BJ (cell line): ENCODE measurements at places on chromosomes 3 and 15. TPM values are rescaled to one million over a fixed set of nuclear protein-coding genes. Genes with fewer than 3 reads are reported as not detected.

RTP1 gene
- not detected in 2 replicates for polyA plus RNA-seq

GOLGA6L10 gene
- polyA plus RNA-seq = 0.44 and 0.63 TPM in 2 replicates

SKOR1 gene
- 0.02 TPM in 1 of 2 replicates, not detected in the other for polyA plus RNA-seq

- no peak for DNase-seq
Observed at GRCh38 chr3:101950985-101951733, 101.8 kb downstream of the NFKBIZ start.

GRCh38 chr15:90624278-90624981 is 92.7 kb upstream of the BLM start:
- no peak for DNase-seq

DNA sequence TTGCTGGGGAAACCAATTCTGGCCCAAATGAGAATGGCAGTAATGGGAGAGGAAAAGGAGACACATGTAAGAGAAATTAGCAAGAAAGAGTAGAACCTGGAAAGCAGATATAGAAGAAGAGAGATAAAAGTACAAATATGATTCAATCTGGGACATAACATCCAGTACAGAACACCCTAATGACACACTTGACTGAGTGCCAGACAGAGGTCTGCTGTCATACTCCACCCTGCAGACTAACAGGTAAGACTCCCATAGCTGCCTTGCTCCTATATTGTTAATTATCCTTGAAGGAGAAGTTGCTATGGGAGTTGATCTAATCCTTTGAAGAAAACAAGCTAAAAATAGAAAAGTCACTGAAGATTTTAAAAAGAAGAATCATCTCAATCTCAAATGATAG is 21.1 kb downstream of the CCPG1 start:
- DNase-seq = no peak

GRCh38 chr3:126517291-126517951 is at the start of gene UROC1:
Gene UROC1 (minus strand): TSS chr3:126517773. CDS start chr3:126517719, 54 bp downstream.
- no peak for DNase-seq

DNA sequence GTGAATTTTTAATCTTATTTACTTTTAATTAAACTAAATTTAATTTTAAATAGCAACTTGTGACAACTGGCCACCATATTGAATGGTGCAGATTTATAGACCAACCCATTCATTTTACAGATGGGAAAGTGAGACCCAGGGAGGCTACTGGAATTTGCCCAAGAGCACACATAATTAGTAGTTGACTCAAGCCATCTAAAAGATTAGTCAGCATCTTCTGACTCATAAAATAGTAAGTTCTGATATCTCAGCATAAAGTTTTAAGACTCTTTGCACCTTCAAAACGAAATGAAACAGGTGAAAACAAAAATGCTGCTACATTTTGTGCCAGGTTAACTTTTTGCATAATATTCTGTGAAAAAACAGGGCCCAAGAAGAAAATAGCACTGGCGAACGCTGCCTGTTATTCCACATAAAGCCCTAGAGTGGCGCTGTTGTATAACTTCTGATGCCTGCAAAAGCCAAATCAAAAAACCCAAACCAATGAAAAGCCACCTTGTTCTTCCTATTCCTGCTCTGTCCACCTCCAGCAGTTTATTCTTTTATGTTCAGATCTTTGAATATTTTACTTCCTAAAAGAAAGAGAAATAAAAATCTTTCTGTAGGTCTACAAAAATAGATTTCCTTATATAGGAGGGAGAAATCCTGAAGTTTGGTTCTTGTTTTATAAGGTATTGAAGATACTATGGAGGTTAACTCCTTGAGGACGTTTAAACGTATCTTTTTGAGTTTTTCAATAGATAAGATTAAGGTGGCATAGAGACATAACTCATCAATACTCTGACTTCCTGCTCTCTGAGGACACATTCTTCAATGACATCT is 62.8 kb downstream of the OTOL1 start:
- DNase-seq = no peak

DNA sequence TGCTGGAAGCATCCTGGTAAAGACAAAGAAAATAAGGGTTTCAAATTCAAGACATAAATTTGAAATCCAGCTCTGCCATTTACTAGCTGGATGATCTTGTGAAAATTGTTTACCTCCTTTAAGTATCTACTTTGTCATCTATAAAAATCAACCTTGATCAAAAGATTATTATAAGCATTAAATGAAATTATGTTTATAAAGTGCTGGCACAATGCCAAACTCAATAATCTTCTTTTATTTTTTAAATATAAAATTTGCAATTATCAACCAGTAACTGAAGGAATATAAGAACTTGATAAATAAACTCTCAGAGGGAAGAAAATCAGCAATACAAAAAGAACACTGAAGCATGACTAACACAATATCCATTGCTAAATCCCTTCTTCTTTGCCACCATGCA is 25.8 kb downstream of the C3orf33 start:
- no peak for DNase-seq

- peak; percentile 67 for DNase-seq
Observed at GRCh38 chr3:15361494-15362214, 29.3 kb upstream of the SH3BP5 start.

GRCh38 chr3:8764528-8764927 is 4.9 kb downstream of the OXTR start:
- no peak for DNase-seq

GRCh38 chr3:165783383-165783782 is 53.8 kb downstream of the BCHE start:
- DNase-seq = no peak

GRCh38 chr15:84949845-84950569 is 31.6 kb upstream of the PDE8A start:
- DNase-seq = no peak

DNA sequence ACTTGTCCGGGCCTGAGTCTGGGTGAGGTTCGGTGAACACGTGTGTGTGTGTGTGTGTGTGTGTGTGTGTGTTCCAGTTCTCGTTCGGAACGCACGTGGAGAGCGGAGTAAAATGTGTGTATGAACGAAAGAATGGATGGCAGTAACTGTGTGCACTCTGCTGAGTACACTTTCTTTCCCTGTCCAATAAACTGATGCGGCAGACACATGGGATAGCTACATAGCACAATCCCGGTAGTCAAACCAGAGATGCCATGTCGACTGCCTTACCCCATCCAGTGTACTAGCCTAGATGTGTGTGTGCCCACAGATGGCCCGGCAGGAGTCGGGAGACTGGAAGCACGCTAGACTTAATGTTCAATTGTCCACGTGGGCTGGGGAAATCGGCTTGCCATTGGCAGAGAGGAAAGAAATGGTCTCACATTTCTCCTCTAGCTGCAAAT is 507 bp upstream of the GOLIM4 start:
- peak; percentile 47 for DNase-seq

DNA sequence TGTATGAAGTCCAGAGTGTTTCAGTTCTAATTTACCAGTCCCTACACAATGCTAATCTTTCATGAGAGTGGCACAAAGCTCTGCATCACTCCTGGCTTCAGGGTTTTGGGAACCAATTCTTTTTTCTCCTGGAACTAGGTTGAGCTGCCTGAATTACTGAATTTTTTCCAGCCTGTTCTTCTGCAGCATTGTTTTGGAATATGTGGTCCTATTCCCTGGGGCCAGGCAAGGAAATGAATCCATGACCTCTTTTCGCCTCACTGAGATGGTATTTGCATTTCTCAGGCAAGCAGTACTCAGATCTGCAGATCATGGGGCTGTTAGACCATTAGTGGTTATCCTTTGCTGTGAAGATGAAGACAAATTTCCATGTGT is 25.6 kb upstream of the GPR171 start:
- DNase-seq = no peak

DNA sequence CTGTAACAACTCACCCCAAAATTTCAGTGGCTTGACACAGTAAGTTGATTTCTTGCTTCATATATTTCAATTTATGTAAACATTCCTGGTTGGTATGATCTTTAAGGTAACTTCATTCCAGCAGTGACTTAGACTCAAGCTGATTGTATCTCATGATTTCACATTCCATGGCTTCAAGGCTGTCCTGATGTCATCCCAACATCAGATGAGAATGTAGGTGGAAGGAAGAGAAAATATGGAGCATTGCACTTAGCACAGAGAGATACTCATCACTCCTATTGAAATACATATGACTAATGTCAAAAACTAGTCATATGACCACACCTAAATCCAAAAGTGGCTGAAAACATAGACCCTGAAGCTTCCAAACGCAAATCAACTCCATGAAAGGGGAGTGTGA is 793.8 kb downstream of the TBL1XR1 start:
- DNase-seq = no peak

DNA sequence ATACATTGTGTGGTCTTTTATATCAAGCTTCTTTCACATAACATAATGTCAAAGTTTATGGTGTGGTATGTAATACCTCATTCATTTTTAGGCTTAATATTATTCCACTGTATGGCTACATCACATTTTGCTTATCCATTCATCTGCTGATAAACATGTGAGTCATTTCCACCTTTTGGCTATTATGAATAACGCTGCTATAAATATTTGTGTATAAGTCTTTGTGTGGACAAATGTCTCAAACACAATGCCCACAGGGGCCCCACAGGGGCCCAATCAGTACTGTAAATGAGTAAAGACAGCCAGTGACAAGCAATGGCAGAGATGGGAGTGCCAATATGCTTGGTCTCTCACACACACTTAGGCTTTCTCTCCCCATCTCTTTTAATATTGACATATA is 54.2 kb downstream of the PIK3R4 start:
- DNase-seq = no peak

- no peak for DNase-seq
Observed at GRCh38 chr3:84881288-84881687, 77.5 kb upstream of the CADM2 start.
